T1000 (cell line): ENCODE measurements at places on chromosomes 6 and 20.

- DNase-seq = peak; percentile 83
Measured at GRCh38 chr6:73129653-73130443, 95.4 kb downstream of the KHDC1L start.

GRCh38 chr6:39568896-39569295, 156.3 kb downstream of the KIF6 start:
- peak; percentile 13 for DNase-seq

GRCh38 chr6:165186441-165187205, 122.8 kb downstream of the C6orf118 start:
- DNase-seq = no peak

- no peak for DNase-seq
Measured at GRCh38 chr6:135281227-135281626, 100.1 kb downstream of the MYB start.

DNA sequence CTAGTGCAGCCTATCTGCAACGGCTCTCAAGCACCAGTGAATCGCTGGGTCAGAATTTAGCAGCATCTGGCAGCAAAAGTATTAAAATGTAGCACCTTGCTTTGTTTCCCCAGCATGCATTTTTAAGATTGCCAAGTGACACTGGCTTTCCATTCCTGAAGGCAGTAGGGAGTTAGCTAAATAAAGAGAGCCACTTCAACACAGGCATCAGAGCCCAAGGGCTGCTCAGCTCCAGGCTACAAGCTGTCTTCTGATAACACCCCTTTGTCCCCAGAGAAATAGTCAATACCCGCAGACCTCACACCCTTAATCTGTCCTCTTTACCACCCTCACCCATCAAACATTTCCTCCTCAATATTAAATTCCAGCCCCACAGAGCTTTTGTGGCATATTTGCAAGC, 19.7 kb upstream of the MDFI start:
- DNase-seq = no peak

- no peak for DNase-seq
Measured at GRCh38 chr6:121826156-121826810, 390.8 kb downstream of the GJA1 start.
